ENCODE measurements at places on chromosomes 2 and 18.

- no peak for DNase-seq
These were observed 187.0 kb downstream of the HAUS1 start for GRCh38 chr18:46291149-46291548.

DNA sequence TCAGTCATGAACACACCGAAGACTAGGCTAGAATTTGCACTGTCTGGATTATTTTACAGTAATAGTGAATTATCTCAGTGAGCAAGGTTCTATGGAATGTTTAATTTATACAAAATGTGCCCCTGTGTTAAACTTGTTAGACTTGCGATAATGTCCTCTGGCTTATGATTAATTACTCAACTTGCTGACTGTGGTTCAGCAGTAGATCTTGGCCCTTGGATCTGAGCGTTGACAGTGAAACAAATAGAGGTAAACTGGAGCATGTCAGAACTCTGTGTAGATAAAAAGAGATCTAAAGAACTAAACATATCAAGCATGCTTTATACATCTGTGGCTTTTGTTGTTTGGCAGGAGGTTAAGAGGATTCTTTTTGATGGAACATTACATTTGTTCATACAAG, 407.6 kb downstream of the DSEL start:
- no peak for DNase-seq

GRCh38 chr2:56008661-56009431, 85.3 kb upstream of the EFEMP1 start:
- peak; percentile 59 for DNase-seq

GRCh38 chr18:46397174-46397573, 259.8 kb downstream of the LOXHD1 start:
- no peak for DNase-seq

DNA sequence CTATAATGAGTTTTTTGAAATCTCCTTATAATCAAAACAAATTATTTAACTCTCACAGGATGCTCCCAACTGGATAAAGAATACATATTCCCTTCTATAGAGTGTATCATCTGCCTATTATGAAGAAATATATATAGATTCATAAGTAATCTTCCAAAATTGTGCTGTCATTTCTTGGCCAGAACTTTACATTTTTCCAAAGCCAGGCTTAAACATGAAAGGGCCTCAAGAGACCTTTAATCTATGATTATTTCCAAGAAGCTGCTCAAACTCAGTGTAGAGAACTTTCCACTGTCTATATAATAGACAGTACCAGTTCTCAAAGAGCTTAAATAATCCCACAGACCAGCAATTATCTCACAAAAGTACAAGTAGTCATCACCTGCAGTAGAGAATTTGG, 211.0 kb downstream of the AKAIN1 start:
- no peak for DNase-seq

DNA sequence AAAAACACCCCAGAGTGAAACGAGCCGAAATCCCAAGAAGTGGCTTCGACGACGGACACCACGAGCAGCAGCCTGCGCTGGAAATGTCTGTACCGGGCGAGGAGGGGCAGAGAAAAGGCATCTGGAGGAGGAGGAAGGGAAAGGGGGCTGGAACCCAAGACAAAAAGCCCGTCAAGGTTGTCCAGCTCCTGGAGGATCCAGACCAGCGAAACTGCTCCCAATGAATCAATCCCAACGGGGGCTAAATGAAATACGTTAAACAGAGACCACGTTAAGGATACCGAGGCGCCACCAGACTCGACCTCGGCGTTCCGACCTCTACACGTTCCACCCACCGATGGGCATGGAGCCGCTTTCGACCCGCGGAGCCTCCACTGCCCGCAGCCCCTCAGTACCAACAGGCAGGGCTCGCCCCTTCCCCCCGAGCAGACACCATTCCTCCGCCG, 400 bp downstream of the CCDC88A start:
- DNase-seq: no peak

- no peak for DNase-seq
These were observed 44.8 kb downstream of the REL start for GRCh38 chr2:60925994-60926740.

- no peak for DNase-seq
These were observed 167.2 kb downstream of the FBXO15 start for GRCh38 chr18:73980289-73980979.

DNA sequence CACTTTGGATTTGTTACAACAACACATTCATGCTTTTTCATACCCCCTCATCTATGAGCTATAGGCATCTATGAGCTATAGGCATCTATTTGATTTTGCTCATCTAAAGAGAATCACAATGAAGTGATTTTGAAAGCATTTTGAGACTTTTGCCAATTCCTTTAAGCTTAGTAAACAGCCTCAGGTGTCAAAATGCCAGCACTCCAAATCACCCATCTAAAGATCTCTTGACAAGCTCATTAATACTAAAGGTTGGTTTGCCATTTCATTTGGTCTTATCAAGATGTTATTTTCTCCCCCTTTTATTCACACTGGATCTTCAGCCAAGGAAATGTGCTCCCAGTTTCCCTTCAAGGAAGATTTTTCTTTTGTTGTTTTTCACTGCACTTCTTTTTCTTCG, 110.7 kb upstream of the TLK1 start:
- no peak for DNase-seq

GRCh38 chr2:128549094-128549493, 230.4 kb upstream of the HS6ST1 start:
- no peak for DNase-seq

GRCh38 chr18:45166836-45167551, 448.3 kb upstream of the SLC14A2 start:
- peak; percentile 56 for DNase-seq

- no peak for DNase-seq
These were observed 69.5 kb downstream of the MYO5B start for GRCh38 chr18:50125456-50125855.

GRCh38 chr2:239685556-239685955, 284.7 kb upstream of the HDAC4 start:
- DNase-seq: no peak

- peak; percentile 61 for DNase-seq
These were observed 214.9 kb upstream of the TNP1 start for GRCh38 chr2:217074576-217075255.

DNA sequence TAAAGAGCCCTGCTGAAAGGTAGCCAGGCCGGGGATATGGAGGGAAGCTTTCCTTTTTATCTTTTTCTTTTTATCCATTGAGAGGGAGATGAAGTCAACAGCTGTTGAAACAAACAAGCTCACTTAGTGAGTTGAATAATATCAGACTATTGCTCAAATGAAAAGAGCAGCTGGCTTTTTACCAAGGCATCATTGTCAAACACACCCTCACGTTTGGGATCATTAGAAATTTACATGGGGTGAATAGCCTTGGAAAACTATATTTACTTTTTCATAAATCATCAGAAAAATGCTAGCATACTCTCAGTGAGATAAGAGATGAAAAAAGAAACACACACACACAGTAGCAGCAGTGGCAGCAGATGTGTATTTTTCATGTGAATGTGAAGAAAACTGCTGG, 71.5 kb upstream of the HNMT start:
- DNase-seq: no peak

DNA sequence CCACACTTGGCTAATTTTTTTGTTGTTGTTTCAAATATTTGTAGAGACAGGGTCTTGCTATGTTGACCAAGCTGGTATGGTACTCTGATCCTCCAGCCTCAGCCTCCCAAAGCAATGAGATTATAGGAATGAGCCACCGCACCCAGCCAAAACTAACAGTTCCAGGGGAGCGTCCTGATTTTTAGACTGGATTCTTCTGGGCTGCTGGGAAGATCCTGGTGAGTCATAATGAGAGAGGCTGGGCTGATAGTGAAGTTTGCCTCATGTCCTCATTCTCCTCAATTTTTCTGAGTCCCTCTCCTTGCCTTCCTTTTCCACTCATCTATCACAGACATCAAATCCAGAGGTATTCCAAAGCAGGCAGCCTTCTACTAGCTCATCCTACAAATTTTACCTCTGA, 81.3 kb downstream of the VSNL1 start:
- no peak for DNase-seq

DNA sequence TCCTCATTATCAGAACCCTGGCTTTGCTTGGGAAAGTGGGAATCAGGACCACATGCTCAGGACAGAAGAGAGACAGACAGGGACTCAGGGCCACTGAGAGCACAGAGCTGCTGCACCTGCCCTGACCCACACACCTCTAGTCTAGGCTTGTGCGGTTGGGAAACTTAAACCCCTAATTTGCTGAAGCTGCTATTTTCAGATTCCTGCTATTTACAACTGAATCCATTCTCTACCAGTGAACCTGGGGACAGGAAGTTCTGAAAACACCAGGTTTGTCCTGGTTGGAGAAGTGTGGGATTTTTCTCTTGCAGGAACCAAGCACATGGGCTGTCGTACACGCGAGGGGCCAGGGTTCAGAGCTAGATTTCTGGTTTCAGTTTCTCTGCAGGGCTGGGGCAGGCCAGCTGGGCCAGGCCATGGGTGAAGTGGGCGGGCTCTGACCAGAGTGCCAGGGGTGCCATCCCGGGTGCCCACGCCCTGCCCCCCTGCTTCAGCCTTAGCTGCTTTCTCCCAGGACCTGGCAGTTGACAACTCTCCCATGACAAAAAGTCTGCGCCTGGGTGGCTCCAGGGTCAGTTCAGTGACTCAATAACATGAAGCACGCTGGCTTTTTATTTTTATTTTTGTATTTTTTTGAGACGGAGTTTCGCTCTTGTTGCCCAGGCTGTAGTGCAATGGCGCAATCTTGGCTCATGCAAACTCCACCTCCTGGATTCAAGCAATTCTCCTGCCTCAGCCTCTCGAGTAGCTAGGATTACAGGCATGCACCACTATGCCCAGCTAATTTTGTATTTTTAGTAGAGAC, 51.3 kb upstream of the SLC1A4 start:
- no peak for DNase-seq

- DNase-seq: no peak
These were observed 18.0 kb downstream of the ARID5A start for GRCh38 chr2:96554293-96555145.

GRCh38 chr2:10527585-10527984, 79.5 kb upstream of the ODC1 start:
- no peak for DNase-seq

DNA sequence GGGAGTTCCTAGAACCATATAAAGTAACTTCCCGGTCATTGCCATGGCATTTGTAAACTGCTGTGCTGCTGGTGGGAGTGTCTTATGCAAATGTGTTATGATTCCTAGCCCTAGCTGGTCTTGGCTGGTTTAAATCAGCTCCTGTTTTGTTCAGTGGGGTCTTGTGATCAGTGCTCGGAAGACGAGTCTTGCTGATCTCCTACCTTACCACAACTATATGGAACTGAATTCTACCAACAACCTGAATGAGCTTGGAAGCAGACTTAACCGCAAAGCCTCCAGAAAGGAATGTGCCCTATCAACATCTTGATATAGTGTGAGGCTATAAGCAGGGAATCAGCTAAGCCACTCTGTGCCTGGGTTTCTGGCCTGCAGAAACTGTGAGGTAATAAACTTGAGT, 33.5 kb downstream of the POLE4 start:
- DNase-seq: peak; percentile 34

DNA sequence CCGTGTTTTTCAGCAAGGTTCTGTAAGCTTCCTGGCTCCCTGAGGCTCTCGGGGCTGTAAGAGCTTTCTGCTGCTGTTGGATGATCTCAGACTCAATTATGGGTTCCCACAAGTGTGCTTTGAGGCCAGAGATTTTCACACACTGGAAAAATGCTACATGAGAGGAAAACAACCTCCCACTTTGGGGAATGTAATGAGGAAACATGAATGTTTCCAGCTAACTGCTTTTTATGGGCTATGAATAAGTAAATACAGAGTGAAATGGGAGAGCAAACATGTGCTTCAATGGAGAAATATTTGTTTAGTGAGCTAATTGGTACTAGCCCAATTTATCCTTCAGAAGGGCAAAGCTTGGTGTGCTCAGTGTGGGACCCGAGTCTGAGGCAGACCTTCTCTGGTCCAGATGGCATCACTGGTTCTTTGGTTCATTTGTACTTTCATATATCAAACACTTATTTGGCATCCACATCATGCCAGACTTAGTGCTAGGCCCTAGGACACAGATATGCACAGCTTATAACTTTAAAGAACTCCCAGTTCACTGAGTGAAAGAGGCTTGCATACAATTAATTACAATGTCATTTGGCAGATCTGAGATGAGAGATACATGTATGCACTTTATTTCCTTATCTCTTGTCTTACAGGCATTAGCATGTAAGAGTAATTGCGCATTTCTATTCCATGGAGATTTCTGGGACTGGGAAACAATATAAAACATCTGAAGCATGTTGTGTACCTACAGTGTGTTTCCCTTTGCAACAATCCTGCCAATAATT, 248.8 kb downstream of the RDH14 start:
- peak; percentile 25 for DNase-seq

GRCh38 chr2:230874456-230874855, 9.7 kb downstream of the ITM2C start:
- no peak for DNase-seq

DNA sequence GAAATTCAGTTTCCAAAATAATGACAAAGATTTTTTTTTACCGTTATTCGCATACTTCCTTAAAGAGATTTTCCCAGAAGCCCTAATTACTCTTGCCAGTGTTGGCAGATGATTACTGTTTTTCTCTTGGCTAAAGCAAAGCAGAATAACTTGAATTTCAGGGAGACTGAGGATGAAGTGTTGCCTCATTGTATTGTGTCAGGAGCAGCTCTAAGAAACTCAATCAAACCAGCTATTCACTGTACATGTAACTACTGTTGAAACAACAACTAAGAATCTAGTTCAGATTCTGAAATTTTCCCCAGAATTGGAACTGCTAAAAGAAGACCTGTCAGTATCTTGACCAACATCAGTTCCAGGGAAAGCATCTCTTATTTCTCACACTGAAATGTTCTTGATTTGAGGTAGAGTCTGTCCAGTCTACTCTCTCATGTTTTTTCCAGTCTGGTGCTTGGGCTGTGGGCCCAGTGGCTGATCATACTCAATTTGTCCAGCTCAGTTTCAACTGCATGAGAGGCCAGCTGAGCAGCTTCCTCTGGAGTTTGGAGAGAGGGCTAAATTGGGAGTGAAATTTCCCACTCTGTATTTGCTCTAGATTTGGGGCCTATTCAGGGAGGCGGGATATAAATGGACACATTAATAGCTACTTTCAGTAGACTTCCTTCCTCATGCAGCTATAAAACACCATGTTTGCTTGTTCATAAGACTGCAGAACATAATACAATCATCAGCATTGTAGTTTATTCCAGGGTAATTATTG, 78.5 kb downstream of the PPP1R1C start:
- DNase-seq: no peak

DNA sequence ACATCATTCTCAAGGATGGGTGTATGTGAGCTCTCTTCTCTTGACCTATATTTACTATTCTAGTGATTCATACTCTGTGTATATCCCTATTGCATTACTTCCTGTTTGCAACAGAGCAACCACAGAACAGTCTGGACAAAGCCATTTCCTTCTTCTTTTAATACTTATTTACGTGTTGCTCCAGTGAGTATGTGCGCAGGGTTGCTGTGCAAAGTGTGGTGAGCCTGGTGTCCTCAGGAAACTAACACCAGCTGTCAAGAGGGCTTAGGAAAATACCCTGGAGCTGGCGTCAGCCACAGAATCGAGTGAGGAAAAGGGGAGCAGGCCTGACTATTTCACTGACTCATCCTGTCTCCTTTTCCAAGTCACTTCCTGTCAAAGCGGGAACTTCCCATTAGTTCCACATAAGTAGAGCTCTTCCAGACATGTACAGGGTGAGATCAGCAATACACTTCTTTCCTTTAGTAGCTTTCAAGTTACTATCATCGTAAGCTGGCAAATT, 214.1 kb upstream of the COPS8 start:
- peak; percentile 99 for DNase-seq

GRCh38 chr2:159710601-159711180, 1.6 kb upstream of the MARCHF7 start:
- DNase-seq: no peak

Data from skeletal muscle cell (primary cell).